Activated gamma-delta T cell treated with Interleukin-2 at 50 U/mL for 16 hours (primary cell): ENCODE measurements at places on chromosomes 13 and 19.
A peak's percentile ranks its signal among the peaks of the same experiment; 100 is the strongest.

GRCh38 chr13:78659732-78660494 is 958 bp upstream of the OBI1 start:
- DNase-seq: peak; percentile 10

GRCh38 chr19:28829762-28830161 is 383.2 kb downstream of the UQCRFS1 start:
- DNase-seq: no peak

DNA sequence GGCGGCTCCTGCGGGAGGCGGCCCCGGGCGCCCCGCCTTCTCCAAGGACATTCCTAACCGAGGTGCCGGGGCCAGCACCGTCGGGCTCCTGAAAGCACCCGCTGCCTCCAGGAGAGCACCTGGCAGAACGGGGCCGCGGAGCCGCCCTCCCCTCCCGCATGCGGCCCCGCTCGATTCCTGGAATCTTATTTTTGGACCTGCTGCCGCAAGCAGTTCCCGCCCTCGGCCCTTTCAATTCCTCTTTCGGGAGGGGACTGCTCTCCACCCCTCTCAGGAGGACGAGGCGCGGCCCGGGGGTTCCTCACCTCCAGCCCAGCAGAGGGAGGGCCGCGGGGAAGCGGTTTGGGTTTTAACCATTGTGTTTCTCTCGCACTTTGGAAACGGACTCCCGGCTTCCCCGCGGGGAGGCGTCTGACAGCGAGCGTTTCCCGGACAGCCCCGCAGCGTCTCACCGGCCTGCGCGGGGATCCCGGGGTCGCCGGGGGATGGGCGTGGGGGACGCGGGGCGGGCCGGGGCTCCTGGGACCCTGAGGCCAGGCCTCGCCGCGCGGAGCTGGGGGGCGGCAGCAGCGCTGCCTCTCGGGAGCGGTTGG is 849 bp downstream of the GAS6 start:
- DNase-seq: no peak

GRCh38 chr19:38245826-38246498 is 10.2 kb downstream of the PPP1R14A start:
- DNase-seq: no peak

DNA sequence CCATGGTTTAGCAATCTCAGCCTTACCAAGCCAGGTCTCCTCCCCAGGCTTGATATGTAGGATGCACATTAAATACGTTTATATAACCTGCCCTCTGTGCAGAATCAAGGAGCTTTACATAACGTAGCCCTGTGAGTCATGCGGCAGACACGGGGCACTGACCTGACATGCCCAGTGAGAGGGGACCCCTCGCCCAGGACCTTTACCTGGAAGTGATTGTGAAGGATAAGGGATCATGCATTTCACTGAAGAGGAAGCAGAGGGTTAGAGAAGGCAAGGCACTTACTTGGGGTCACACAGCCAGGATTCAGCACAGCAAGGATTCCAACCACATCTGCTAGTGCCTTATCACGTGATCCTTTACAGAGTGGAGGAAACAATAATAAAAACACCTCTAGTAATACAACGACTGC is 18.9 kb upstream of the FOSB start:
- peak; percentile 21 for DNase-seq

- DNase-seq: no peak
Observed at GRCh38 chr19:3655402-3656072, 28.9 kb upstream of the CACTIN start.

GRCh38 chr19:31014668-31015067 is 334.6 kb downstream of the TSHZ3 start:
- no peak for DNase-seq

- no peak for DNase-seq
Observed at GRCh38 chr13:43000676-43001075, 8.6 kb upstream of the EPSTI1 start.

- DNase-seq: no peak
Observed at GRCh38 chr19:20858861-20859260, 64.2 kb upstream of the ZNF85 start.

DNA sequence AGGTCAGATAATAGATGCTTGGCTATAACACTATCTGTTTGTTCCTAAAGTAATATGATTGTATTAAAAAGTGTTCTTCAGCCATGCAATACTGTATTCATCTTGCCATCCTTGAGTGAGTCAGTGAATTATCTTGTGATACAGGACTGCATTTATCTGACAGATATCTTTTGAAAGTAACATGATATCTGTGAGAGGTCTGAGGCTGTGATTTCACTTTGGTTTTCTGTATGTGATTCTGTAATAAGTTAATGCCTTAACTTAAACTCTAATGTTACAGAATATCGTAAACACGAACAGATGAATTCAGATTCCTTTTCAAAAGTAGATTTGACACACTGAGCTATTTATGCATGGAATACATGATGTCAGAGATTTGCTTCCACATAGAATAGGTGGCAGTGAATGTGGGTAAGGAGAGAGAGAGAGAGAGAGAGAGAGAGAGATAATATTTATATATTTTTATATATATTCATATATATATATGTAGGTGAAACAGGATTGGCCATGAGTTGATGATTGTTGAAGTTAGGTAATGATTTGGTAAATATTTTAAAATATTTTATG is 97.9 kb upstream of the RNF113B start:
- no peak for DNase-seq

GRCh38 chr13:89609318-89609717 is 1738.2 kb upstream of the MIR17HG start:
- DNase-seq: no peak

DNA sequence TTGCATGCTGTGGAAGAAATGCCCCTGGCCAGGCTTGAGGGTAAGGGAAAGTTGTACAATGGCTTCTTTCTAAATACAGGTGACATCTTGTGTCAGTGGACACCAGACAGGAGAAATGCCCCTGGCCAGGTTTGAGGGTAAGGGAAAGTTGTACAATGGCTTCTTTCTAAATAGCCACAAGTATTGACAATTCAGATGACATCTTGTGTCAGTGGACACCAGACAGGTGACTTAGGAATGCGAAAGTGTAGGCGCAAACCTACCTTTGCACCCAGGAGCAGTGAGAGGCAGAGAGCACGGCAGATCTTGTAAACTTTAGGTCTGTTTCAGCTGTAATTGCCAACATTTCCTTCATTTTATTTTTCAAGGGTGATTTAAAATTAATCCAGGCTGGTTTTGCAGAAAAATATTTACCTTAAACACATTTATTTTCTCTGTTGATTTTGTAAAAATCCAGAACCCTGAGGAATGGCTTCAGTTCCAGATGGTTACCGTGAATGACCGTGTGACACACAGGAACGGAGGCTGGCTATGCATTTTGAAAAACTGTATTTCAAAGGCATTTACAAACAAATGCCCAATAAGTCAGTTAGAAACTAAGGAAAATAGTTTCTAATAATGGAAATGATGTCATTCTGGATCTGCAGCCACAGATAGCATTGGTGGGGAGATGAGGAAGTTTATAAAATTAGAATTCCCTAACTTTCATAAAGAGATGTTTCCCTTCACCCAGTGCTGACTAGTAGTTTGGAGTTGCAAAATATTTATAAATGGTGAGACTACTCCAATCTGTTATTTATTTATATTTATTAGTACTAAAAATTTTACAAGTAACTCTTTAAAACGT is 34.9 kb downstream of the TNFSF13B start:
- no peak for DNase-seq

DNA sequence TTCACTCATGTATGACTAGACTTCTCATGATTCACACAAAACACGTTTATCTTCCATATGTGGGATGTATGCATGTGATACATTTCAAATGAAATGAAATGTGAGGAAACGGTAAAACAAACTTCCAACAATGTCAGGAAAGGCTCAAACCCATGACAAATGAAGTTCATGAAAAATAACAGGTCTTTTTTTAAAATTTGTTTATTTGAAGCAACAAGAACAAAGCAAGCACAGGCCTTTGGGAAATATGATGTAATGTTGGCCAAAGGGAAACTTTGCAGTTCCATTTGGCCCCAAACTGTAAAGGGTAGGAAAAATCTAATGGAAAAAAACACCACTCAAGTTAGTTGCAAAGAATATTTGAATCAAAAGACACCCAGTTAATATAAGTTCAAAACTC is 463.8 kb upstream of the ARGLU1 start:
- DNase-seq: no peak

DNA sequence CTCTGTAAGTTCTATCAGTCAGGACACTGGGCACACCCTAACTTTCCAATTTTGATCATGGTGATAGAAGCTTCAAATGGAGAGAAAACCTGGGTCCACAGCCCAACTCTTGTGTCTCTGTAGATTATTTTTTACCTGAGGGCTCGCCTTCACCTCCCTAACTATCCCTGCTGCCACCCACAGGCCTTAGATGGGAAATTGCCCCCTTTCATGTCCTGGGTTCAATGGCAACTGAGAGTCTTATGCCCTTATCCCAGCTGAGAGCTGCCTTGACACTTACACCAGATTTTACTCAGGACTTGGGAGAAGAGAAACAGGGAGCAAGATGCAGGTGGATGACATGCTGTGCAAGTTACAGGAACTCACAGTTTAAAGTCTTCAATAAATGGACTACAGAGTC is 81.7 kb downstream of the RAP2A start:
- no peak for DNase-seq

GRCh38 chr19:4521170-4521887 is 3.0 kb upstream of the PLIN4 start:
- no peak for DNase-seq

GRCh38 chr13:34654647-34655046 is 287.4 kb upstream of the NBEA start:
- no peak for DNase-seq

DNA sequence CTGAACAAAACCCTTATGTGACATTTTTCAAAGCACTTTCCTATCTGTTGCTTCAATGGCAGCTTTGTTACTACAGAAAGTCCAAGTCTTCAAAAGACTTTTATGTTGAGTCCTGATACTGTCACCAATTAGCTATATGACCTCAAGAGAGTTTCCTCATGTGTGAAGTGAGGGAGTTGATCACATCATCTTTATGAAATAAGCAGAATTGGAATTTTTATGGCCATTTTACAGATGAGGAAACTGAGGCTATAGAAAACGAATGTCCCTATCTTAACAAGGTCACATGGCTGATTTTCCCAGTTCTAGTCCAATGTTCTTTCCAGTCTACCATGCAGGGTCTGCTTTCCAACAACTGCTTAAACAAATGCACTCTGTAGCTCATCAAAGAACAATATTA is 2.6 kb downstream of the TNFRSF19 start:
- DNase-seq: no peak

DNA sequence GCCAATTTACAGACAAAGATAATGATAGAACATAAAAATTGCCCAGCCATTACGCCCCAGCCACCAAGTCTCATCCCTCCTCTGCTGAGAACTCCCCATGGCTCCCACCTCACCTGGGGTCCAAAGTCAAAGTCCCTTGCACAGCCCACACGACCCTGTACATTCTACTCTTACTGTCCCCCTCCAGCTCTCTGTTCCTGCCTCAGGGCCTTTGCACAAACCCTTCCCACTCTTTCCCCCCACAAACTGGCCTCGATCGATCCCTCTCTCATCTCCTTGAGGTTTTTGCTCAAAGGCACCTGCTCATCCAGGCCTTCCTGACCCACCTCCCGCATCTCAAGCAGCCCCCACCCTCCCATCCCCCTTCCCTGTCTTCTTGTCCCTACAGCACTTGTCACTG is 1.3 kb downstream of the DOCK6 start:
- no peak for DNase-seq
